ENCODE measurements at places on chromosomes 7 and 10.

GRCh38 chr7:47488969-47489342 is 93.0 kb downstream of the TNS3 start:
- DNase-seq: no peak

DNA sequence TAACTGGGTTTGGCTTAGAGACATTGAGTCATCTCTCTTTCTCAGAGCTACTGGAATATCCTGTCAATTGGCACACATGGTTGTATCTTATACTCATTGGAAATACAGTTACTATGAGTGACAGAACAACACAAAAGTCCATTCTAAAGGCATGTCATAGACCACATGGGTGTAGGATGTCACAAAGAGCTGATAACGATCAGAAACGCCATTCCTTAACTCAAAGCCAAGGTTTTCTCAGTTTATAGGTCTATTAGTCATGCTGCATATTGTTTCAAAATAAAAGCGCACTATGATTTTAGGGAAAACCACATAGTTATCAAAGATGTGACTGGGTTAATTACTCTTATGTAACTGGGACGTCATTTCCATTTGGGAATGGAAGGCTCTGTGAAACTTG is 147.2 kb upstream of the FAM171A1 start:
- no peak for DNase-seq

DNA sequence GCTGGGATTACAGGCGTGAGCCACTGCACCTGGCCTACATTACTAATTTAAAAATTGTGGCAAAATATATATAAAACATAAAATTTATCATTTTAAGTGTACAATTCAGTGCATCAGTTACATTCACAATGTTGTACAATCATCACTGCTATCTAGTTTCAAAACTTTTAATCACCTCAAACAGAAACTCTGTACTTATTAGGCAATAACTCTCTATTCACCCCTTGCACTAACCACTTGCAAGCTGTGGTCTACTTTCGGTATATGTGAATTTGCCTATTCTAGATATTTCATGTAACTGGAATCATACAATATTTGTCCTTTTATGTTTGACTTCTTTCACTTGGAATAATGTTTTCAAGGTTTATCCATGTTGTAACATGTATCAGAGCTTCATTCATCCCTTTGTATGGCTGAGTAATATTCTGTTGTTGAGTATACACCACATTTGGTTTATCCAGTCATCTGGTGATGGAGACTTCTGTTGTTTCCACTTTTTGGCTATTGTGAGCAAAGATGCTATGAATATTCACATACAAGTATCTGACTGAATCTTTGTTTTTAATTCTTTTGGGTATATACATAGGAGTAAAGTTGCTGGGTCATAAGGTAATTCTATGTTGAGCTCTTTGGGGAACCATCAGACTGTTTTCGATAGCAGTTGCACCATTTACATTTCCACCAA is 14.3 kb upstream of the ELOVL3 start:
- no peak for DNase-seq

- DNase-seq: no peak
Observed at GRCh38 chr7:12249706-12250105, 38.6 kb downstream of the TMEM106B start.

GRCh38 chr7:4091767-4092166 is 590.3 kb upstream of the FOXK1 start:
- no peak for DNase-seq

GRCh38 chr10:72637398-72637857 is 11.5 kb upstream of the MICU1 start:
- DNase-seq: no peak

DNA sequence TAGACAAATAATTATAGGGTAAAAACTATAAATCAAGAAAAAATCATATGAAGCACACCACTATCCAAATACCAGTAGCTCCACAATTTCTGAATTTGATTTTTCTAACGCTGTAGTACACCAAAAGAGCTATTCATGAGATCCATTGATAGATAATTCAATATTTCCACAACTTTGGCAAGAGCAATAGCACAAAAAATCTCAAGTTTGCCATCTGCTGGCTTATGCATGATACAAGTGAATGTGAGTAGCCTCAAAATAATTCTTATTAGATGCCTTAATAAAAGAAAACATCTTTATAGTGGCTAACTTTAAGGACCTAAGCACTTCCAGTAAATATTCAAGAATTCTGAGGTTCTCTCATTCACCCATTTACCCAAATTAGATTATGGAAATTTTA is 2.2 kb upstream of the TMEM196 start:
- DNase-seq: no peak

DNA sequence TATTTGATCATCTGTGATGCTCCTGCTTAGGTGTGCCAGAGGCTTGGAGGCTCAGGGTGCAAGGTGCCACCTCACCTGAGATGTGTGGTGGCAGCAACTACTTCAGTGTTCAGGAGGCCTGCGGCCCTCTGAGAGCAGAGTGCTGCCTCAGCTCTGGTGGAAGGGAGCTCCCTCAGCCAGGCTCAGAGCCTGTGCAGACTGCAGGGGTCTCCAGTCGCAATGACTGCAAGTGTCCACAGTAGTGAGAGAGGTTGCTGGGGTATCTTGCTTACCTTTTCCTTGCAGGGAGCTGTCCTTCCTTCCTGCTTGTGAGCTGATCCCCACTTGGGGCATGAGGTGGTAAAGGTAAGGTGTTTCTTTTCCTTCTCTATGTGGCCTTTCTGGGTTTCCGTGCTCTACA is 131.0 kb upstream of the GAD2 start:
- no peak for DNase-seq

GRCh38 chr10:84178160-84178609 is 4.6 kb downstream of the GPR15LG start:
- no peak for DNase-seq

- DNase-seq: no peak
Observed at GRCh38 chr7:28937619-28938018, 20.5 kb downstream of the TRIL start.

GRCh38 chr10:99682752-99683151 is 23.4 kb downstream of the ENTPD7 start:
- no peak for DNase-seq

- DNase-seq: no peak
Observed at GRCh38 chr7:6032167-6032566, 991 bp downstream of the ANKRD61 start.

DNA sequence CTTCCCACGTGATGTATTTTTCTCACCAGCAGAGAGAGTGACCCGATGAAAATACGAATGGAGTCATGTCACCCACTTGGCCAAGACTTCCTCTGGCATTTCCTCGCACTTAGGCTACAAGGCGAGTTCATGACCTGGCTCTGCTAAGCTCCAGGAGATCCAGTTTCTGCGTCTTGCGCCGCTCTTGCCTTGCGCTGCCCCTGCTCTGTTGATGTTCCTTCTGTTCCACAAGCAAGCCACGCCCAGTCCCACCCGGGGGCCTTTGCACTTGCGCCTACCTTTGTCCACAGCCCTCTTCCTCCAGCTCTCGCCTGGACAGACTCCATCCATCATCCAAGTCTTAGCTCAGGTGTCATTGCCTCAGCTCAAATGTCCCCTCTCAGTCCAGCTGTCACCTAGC is 116.3 kb upstream of the SHH start:
- no peak for DNase-seq

DNA sequence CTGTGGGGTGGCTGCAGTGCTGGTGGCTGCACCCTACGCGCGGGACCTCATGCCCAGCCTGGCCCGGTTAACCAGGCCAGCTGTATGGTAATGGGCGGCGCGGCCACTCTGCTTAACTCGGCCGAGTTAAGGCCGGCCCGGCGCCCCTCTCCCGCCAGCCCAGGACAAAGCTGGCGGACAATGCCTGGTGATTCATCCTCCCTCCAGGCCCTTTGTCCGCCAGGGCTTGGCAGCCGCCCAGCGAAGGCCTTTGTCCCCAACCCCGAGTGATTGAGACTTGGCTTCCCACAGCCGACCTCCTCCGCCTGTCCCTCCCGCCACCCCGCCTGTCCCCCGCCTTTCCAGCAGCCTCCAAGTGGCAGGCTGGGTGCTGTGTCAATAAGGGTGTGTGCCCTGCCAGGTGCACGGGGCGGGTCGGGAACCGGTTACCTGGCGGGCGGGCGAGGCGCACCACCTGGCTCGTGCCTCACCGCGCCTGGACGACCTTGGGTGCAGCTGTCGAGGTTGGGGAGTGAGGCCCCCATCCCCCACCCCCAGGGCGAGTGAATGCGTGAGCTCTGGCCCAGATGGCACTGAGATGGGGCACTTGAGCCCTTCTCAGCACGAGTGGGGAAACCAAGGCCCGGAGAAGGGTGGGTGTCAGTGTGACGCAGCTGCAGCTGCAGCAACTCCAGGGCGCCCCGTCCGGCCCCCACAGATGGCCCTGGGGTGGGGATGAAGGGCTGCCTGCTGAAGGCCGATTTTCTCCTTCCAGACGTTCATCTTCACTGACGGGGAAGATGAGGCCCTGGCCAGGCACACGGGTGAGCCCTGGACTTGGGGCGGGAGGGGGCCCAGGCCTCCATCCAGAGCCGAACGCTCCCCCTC is 4.6 kb downstream of the LFNG start:
- no peak for DNase-seq

DNA sequence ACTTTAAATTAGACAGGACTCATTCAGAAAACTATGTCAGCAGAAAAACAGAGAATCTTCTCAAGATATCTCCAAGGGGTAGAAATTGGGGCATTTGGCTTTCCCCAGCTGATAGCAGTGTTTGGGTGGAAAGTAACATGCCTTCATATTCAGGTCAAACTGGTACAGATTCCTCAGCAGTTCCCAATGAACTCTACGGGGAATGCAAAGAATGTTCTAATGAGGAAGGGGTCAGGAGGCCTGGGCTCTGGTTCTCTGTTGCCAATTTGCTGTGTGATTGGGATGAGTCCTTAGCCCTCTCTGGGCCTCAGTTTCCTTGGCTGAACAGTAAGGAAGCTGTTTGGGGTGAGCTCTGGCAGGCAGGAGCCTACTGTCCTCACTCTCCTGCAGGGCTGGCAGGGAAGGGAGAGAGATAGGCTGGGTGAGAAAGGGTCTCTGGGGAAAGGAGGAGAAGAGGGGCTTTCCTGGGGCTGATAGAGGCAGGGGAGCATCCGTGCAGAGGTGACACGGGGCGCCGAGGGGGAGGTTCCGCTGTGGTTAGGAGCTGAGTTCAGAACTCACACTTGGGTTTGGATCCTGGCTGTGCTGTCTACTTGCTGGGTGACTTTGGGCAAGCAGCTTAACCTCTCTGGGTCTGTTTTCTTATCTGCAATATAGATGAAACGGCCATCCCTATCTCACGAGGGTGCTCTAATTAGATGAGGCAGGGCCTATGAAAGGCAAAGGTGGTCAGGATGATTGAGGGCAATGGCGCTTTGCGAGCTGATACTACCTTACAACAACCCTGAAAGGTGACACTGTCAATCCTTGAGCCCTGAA is 45.1 kb downstream of the SPOCK2 start:
- no peak for DNase-seq

GRCh38 chr10:4016214-4016740 is 231.3 kb upstream of the KLF6 start:
- no peak for DNase-seq
